ENCODE measurements at places on chromosomes 12 and 14.

- DNase-seq = no peak
Observed at GRCh38 chr14:34993426-34993825, 10.6 kb downstream of the SRP54 start.

DNA sequence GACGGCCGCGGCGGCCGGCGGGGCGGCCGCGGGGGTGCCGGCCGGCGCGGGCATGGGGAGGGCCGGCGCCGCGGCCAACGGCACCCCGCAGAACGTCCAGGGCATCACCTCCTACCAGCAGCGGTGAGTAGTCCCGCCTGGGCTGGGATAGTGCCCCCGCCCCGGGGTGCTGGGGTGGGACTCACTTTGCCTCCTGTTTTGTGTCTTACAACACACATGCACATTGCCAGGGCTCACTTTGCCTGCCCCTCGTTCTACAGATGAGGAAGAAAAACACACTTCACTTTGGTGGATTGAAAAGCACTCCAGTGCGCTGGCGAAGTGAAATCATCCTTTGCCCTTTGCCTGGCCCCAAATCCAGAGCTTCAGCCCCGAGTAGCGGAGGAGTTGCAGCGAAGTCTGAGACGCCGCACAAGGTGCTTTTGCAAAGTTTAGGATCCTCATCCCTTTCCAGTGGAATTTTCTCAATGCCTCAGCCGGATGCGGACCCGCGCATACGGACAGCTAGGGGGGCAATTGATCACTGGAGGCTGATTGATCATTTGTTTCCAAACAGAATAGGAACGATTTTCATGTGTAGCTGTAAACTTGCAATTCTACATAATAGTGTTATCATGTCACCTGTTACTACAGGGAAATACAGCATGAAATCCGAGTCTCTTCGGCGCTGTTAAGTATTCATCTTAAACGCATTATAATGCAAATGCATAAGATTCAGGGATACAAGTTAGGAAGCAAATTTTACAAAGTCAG lies 3.6 kb upstream of the NPAS3 start:
- no peak for DNase-seq

GRCh38 chr12:44377443-44378187 lies 498.5 kb downstream of the NELL2 start:
- no peak for DNase-seq

DNA sequence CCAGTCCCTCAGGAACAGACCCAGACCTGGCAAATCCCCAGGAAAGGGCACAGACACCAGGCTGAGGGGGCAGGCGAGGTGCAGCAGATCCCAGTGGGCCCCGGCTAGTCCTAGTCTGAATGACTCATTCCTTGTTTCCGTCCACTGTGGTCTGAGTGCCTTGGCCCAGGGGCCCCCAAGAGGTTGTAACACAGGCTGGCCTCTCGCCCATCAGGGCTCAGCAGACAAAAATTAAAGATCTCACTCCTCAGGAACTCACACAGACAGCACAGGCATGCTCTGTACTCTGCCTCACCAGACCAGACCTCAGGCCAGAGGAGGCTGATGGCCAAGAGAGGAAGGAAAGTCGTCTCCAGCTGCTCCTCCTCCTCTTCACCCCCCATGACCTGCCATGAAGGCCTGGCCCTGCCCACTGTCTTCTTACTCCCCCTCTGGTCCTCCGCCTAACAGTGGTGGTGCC lies 7.7 kb upstream of the LTBP2 start:
- no peak for DNase-seq

DNA sequence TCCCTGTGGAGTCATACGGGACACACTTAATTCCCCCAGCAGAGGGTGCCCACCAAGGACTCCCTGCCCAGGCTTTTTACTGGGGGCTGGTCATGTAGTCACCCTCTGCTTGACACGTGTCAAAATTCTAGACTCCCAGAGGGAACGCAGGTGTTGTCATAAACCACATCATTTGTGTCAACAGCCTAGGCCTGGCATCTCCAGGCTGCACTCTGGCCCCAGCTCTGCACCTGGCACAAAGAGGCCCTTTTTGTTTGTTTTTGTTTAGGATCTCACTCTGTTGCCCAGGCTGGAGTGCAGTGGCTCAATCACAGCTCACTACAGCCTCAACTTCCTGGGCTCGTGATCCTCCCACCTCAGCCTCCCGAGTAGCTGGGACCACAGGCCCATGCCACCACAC lies 21.1 kb downstream of the BRI3BP start:
- no peak for DNase-seq

- peak; percentile 30 for DNase-seq
Observed at GRCh38 chr12:25130741-25131188, 64.2 kb downstream of the DNAI7 start.

GRCh38 chr14:85146779-85147178 lies 383.2 kb upstream of the FLRT2 start:
- no peak for DNase-seq

DNA sequence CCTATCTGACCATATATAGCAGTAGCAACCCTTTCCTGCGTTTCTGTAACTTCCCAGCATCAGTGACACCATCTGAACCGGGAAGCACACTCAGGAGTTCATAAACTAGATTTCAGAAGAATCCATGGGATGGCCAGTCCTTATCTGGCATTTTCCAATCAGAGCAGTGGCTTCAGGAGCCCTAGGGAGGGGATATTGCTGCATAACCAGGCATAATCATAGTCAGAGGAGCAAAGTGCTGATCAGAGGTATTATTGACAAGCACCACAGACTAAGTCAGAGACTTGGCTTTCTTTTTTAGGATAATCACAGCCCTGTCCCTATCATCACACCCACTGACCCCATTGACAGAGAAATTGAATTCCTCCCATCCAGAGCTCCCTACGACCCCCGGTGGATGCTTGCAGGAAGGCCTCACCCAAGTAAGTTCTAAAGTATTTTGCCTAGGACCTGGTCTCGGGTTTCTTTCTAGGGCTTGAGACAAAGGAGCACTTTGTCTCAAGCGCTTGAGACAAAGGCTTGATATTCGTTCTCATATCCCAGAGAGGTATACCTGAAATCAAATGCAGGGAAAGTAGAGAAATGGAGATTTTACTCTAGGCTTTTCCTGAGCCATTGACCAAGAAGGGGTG lies 55.1 kb downstream of the FOXN4 start:
- no peak for DNase-seq

GRCh38 chr12:1444142-1444516 lies 150.3 kb downstream of the FBXL14 start:
- DNase-seq = no peak

GRCh38 chr12:15272376-15272775 lies 49.9 kb upstream of the PTPRO start:
- DNase-seq = no peak

DNA sequence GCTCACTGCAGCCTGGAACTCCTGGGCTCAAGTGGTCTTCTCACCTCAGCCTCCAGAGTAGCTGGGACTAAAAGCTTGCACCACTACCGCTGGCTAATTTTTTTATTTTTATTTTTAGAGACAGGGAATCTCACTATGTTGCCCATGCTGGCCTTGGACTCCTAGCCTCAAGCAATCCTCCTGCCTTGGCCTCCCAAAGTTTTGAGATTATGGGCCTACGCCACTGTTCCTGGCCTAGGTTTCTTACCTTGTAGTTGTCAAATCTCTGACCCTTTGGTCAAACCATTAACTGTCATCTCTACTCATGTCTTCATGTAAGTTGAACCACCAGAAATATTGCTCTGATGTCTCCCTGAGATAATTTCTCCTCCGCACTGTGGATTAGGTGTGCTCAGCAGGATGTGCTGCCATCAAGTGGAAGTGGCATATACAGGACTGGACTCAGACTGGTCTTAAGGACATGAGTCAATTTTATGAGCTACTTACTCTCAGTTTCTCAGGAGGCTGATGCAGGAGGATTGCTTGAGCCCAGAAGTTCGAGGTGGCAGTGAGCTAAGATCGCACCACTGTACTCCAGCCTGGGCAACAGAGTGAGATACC lies 28.5 kb downstream of the ACTR6 start:
- DNase-seq = no peak

DNA sequence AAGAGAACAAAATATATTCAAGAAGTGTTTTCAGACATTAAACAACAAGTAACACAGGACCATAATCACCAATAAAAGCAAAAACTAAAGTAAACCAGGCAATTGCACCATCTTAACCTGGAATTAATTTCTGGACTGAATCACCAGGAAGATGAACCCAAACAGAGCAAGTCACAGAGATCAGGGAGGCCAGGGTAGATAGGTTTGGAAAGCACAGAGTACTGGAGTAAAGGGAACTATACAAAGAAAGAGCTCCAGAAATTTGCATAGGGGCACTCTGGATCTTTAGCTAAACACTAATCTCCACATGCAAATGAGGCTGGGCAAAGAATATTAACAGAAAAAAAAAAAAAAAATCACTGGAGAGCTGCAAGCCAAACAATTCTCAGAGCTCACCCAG lies 84.7 kb downstream of the NUAK1 start:
- no peak for DNase-seq

DNA sequence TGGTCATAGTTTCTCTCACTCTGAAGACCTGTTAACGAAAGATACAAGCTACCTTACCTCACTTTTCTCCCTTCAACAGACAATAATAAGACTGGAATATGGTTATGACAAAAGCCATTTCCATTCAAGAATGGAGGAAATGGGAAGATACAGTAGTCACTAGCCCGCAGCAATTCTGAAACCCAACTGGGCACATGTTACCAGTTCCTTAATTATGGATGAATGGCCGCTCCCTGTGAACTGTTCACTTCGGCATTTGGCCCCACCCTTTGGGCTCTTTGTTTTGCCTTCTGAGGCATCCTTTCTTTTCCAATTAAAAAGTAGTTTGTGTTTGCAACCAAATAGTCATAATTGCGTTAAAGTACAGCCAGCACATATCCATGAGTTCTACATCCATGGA lies 19.0 kb downstream of the TRHDE start:
- DNase-seq = no peak

DNA sequence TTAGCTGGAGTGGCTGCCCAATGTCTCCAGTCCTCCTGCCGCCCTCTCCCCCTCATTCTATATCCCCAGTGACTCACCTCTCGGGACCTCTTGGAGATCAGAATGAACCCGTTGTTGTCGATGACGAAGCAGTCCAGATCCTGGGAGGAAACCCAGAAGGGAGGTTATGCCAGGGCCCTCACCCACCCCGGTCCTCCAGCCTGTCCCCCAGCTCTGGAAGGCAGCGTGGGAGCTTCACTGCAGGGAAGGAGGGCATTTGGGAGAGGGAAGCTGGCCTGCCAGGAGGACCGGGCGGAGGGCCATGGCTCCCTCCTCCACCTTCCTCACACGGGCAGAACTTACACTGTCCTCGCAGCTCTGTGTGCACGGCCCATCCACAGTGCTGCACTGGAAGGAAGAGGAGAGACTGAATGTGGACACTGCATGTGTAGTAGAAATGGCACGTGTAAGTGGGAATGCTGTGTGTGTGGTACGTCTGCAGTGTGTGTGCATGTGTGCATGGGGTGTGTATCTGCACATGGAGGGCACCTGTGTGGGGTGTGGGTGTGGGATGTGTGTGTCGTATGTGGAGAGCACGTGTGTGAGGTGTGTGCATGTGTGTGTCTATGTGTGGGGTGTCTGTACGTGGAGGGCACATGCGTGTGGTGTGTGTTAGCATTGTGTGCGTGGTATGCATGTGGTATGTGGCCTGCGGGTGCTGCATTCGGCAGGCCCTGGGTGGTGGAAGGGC lies 10.0 kb upstream of the LRTM2 start:
- no peak for DNase-seq

DNA sequence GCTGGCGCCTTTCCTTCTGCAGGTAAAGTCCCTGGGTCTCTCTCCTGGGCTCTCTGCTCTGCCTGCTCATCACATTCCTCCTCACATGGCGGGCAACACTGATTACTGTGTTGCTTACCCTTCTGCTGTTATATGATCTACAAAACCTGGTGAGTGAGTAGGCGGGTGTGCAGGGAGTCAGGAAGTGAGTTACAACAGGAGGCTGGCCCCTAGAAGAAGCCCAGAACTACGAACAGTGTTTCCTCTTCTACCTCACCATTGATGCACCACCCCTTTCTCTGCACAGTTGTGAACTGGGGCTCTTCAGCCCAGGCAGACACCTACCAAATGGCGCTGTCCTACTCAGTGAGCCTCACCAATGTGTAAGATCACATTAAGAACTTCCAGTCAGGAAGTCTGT lies 4.9 kb upstream of the KLHL33 start:
- peak; percentile 38 for DNase-seq

DNA sequence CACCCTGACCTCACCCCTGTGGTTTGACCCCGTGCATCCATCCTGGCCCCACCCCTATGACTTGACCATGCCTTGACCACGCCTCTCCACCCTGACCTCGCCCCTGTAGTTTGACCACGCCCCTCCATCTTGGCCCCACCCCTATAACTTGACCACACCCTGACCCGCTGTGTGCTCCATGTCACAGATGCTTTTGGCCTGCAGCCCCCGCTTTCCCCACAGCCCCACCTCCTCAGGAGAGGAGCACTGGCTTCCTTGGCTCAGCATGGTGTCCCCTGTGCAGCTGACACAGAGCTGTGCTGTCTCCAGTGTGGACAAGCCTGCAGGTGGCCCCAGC lies 269.9 kb upstream of the SFSWAP start:
- no peak for DNase-seq

DNA sequence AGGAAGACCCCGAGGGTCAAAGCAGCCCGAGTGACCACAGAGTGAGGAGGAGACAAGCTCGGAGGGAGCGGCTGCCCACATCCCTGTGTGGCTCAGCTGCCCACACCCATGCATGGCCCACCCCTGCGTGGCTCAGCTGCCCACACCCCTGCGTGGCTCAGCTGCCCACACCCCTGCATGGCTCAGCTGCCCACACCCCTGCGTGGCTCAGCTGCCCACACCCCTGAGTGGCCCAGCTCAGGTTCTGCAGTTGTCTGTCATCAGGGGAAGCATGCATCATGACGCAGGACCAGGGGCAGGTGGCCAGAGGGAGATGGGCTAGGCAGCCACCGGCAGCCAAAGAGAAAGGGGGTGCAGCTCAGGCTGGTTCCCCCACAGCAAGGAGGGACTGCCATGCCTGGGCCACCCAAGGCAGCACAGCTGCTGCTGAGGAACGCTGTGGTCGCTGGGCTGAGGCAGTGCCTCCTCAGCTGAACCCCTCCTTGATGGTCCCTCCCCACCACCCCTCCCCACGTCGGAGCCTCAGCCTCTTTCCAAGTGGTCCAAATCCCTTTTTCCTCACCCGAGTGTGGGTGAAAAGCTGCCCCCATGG lies 33.3 kb upstream of the NUDT14 start:
- no peak for DNase-seq

DNA sequence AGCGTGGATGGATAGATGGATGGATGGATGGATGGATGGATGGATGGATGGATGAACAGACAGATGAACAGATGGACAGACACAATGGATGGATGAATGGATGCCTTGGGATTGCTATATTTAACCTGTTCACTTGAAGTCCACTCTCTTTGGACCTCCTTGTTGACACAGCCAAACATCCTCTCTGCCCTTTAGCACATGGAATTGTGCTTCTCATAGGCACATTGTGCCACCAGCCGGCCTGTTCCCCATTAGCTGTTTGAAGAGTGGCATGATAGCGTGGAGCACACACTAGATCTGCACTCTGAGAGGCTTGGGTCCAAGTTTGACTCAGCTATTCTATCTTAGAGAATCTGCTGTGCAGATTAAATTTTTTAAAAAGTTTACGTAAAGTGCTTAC lies 56.9 kb upstream of the GSC start:
- DNase-seq = no peak

GRCh38 chr14:79248771-79249170 lies 962.5 kb downstream of the DIO2 start:
- DNase-seq = no peak

Data from CD4-positive, alpha-beta T cell treated with Interleukin-6 at 100 ng/mL for 8 hours (primary cell).